ENCODE measurements at places on chromosomes 13 and 19.

DNA sequence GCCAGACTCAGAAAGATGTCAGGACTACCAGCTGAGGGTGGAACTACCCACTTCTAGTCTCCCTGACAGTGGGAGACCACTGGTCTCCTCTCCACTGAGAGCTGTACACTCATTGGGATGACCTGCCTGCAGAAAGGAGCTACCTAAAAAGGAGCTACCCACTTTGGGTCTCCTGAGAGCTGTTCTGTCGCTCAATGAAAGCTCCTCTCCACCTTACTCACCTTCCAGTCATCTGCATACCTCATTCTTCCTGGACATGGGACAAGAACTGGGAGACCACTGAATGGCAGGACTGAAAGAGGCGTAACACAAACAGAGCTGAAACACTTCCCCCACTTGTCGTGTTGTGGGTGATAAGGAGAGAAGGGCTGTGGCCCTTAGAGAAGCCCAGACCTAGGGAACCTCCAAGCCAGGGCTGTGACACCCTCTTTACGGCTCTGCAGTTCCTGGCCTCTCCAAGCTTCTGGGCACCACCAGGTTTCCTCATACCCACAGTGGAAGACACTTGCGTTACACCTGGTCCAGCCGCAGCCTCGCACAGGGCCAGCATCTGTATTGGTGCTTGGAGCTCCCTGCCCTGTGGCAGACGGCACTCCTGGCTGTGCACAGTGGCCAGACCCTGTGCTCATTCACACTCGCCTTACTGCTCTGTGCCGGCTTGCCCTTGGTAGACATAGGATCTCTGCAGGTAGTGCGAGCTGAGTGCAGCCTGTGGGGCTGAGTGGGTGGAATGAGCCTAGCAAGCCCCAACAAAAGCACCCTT, 54.9 kb upstream of the SLITRK6 start:
- no peak for DNase-seq

DNA sequence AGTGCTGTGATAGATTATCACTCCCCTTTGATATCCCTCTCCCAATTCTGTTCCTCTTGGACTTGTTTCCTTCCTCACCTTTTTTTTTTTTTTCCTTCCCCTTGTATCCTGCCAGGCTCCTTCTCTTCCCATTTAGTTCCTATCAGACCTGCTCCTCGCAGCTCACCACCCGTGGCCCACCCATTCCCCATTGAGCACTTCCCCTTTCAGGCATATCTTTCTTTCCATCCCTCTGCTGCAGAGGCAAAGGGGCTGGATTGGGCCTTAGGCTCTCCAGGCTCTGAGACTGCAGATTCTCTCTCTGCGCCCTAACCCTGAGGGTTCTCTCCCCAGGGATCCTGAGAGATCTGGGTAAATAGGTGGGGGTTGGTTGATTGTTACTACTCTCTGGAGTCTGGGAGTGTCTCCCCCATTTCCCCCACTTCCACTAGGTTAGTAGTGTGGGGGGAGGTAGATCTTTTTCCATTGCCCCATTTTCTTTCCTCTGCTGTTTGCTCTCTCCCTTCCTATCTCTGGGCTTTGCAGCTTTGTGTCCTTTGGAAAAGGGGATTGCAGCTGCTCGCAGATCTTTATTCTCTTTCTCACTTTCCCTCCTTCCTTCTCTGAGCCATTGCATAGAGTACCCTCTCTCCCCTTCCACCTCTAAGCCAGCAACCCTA, 2.3 kb downstream of the ARHGAP35 start:
- no peak for DNase-seq

- DNase-seq: no peak
Measured at GRCh38 chr13:91185294-91185863, 162.1 kb upstream of the MIR17HG start.

GRCh38 chr19:28556371-28556770, 656.6 kb downstream of the UQCRFS1 start:
- no peak for DNase-seq
